ENCODE measurements at places on chromosomes 11 and 22.

DNA sequence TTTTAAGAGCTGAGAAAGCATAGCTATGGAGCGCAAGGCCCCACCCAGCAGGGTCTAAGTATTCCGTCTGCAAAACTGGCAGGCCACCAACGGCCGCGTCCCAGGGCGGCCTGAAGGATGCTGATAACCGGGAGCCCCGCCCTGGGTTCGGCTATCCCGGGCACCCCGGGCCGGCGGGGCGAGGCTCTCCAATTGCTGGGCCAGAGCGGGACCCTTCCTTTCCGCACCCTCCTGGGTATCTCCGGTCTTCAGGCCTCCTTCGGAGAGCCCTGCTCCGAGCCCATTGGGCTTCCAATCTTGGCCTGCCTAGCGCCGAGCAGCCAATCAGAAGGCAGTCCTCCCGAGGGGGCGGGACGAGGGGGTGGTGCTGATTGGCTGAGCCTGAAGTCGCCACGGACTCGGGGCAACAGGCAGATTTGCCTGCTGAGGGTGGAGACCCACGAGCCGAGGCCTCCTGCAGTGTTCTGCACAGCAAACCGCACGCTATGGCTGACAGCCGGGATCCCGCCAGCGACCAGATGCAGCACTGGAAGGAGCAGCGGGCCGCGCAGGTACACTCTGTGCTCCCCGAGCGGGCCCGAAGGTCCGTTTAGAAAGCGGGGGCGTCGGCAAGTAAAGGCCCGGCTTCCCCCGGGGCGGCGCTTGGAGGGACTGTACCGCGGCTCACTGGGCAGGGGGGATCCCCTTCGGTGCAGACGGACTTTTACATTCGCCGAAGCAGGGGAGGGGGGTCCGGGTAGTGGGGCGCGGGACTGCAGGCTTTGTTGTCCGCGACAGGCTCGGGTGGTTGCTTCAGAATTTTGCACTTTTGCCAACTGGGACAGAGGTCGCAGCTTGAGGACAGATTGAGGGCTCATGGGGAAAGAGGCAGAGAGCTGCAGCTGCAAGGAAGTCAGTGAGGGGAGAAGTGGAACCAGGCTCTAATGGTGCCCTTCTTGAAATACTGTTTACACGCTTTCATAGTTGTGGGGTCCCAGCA lies at the start of gene CAT:
Gene CAT (plus strand): TSS at position 406 of the 979 bp plus-strand sequence. CDS start 80 bp downstream, at position 486.
- peak; percentile 99 for DNase-seq

- DNase-seq: no peak
Measured at GRCh38 chr22:17772249-17772957, 1.9 kb downstream of the BID start.

DNA sequence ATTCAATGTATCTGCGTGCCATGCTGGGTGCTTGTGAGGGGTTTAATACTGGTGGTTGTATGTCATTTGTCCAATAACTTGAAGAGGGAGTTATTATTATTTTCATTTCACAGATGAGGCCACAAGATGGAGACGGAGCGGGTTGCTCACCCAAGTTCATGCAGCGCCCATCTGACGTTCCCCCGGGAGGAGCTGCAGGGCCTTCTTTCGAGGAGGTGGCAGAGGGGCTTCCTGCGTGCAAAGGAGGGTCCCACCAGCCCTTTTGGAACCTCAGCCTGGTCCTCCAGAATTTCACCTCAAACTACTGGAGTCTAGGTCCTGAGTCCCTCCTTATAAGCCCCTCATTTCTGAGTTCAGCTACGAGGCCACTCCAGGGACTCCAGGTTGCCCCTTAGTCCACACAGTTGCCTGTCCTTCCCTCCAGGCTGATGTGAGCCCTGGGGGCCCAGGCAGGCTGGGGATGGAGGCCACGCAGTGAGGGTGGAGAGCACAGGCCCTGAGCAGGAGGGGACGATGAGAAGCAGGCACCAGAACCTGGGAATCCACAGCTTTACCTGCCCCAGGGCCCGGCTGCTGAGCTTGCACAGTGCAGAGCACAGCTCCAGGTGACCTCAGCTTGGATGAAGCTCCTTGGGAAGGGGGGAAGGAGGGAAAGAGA lies 2.9 kb upstream of the VSIG10L2 start:
- no peak for DNase-seq

- no peak for DNase-seq
Measured at GRCh38 chr11:68424101-68424632, 36.4 kb upstream of the PPP6R3 start.

- no peak for DNase-seq
Measured at GRCh38 chr11:132125988-132126871, 755.8 kb downstream of the NTM start.

DNA sequence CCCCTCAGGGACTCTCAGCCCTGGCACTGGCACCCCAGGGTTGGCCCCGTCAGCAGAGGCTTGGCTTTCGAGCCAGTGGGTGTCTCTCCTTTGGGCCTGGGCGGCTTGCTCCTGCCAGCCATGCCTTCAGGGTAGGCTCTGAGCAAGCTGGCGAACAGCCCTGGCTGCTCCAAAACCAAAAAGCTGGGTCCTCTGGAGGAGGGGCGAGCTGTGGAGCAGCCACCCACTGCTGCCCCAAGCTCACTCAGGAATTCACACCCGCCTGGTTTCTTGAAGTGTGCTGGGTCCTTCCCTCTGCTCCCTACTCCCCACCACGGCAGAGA lies 6.2 kb downstream of the YDJC start:
- DNase-seq: no peak

DNA sequence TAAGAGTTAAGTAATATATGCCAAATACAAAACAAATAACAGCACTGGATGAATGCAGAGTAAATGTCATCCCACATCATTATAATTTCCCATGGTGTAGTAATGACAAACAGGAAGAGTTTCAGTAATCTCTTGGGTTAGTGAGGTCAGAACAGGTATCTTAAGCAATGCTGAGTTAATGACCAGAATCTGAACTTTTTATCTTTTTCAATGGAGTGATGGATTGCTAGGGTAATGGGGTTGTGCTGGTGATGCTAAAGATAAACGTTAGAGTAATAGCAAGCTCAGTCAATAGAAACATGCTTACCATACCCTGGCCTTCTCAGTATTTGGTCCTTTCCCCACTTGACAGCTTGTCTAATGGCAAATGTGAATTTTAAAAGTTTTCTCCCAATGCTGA lies 11.5 kb upstream of the BDNF start:
- no peak for DNase-seq

DNA sequence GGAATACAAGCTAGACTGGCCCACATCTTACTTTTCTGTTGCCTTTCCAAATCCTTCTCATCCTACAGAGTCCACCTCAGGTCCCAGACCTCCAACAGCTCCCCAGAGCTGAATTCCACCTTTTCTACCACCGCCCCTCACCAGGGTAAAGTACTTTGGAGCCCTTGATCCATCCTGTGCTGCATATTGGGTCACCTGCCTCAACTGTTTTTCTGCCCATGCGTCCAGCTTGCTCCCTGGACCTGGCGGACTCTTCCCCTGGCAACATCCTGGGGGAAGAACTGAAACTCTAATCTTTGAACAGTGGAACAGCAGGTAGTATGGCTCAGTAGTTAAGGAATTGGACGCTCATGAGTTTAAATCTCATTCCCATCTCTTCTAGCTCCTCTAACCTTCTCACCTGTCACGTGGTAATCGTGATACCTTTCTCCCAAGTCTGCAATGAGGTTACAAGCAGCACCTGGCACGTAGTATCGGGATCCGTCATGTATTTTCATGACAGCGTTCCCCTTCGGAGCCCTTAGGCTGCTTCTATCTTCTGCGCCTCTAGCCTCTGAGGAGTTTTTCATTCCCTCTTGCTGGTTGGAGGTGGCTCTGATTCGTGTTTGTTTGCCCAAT lies 98.1 kb downstream of the CEP164 start:
- DNase-seq: peak; percentile 52
